ENCODE measurements at places on chromosomes 4 and X. TPM values are rescaled to one million over a fixed set of nuclear protein-coding genes. Genes with fewer than 3 reads are reported as not detected.

- no peaks in the 10 kb centered on the region for H3K36me3 ChIP-seq
- no peak overlapping the region for H3K4me3 ChIP-seq
- no peaks in the 10 kb centered on the region for H3K27me3 ChIP-seq
- no peak for DNase-seq
- no peak overlapping the region for H3K27ac ChIP-seq
- no peaks in the 10 kb centered on the region for H3K4me1 ChIP-seq
These were observed 802.6 kb downstream of the PDHA2 start for GRCh38 chr4:96642490-96642889.

DNA sequence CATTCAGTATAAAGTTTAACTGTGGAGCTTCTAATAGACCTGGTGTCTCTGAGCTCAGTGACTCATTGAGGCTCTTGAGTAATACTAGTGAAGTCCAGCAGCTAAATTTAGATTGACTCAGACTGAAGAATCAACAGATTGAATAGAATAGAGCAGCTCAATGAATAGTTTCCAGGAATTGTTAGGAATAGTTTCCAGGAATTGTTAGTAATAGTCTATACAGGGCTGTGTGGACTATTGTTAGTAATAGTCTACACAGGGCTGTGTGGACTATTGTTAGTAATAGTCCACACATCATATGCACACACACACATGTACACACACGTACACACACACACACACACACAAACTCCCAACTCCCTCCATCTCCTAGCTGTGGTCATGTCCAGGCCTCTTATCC lies 3.0 kb downstream of the GIMD1 start:
- no peak for DNase-seq
- H3K4me3 ChIP-seq = no peak overlapping the region
- no peaks in the 10 kb centered on the region for H3K27me3 ChIP-seq
- H3K27ac ChIP-seq = no peak overlapping the region

DNA sequence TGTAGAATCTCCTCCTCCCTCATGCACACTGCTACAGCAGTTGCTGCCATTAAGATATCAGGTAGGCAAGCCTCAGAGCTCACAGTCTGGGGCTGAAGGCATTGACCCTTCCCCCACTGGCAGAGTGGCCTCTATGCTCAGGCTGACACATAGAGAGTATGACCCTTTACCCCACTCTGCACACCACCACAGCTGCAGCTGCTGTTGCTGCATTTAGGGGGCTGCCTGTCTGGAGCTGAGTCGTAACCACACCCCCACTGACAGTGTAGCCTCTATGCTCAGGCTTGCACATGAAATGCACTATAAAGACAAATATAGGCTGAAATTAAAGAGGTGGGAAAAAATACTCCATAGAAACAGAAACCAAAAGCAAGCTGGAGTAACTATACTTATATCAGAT lies 289.3 kb upstream of the PABPC4L start:
- no peak for DNase-seq
- H3K27me3 ChIP-seq = no peaks in the 10 kb centered on the region
- H3K36me3 ChIP-seq = no peaks in the 10 kb centered on the region
- no peak overlapping the region for H3K27ac ChIP-seq
- no peaks in the 10 kb centered on the region for H3K4me1 ChIP-seq
- no peak overlapping the region for H3K4me3 ChIP-seq

DNA sequence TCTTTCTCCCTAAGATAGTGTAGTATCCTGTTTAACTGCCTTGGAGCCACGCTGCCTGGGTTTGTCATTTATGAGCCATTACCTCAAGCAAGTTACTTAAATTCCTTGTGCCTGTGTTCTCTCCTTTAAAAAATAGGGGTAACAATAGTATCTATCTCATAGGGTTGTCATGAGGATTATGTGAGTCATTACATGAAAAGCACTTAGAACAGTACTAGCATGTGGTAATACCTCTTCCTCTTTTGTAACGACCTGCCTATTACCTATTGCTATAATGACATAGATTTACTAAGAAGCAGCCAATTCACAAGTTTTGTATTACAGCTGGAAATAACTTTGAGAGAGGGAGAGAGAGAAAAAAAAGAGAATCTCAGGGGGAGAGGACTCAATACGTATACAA lies 834.7 kb downstream of the RAPGEF2 start:
- H3K4me3 ChIP-seq = no peak overlapping the region
- no peaks in the 10 kb centered on the region for H3K27me3 ChIP-seq
- no peak for DNase-seq
- H3K27ac ChIP-seq = no peak overlapping the region
- no peaks in the 10 kb centered on the region for H3K4me1 ChIP-seq

- no peak overlapping the region for H3K27ac ChIP-seq
- H3K36me3 ChIP-seq = no peaks in the 10 kb centered on the region
- no peaks in the 10 kb centered on the region for H3K27me3 ChIP-seq
- H3K4me3 ChIP-seq = no peak overlapping the region
- no peak for DNase-seq
These were observed 14.2 kb downstream of the ZNF518B start for GRCh38 chr4:10442976-10443375.

GRCh38 chrX:124346877-124347241 lies 496 bp downstream of the SH2D1A start:
- no peak for DNase-seq
- H3K36me3 ChIP-seq = no peaks in the 10 kb centered on the region
- H3K4me3 ChIP-seq = no peak overlapping the region
- H3K4me1 ChIP-seq = no peaks in the 10 kb centered on the region
- no peak overlapping the region for H3K27ac ChIP-seq

DNA sequence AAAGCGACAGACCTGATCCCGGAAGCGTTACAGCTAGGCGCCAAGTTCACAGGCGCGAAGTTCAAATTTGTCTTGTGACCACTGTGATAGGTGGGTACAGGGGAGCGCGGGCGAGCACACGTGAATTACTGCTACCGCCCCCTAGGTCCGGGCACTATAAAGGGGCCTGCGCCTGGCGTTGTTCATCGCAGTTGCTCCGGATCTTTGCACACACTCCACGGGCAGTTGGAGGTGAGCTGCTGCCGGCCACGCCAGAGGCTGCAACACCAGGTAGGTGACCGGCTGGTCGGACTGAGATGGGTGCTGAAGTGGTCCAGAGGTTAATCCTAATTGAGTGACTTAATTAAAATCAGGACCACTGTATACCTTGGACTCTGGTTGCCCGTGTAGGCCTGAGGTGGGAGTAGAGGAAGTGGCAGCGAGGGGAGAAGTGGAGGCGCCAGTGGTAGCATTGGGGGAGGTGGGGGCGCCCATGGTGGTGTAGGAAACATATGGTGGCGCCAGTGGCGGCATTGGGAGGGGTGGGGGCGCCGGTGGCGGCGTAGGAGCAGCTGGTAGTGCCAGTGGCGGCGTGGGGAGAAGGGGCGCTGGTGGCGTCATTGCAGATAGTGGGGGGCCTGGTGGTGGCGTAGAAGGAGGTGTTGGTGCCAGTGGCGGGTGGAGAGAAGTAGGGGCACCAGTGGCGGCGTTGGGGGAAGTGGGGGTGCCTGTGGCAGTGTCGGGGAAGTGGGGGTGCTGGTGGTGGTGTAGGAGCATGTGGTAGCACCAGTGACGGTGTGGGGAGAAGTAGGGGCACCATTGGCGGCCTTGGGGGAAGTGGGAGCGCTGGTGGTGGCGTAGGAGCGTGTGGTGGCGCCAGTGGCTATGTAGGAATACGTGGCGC lies at the start of gene GCNA:
Gene GCNA (plus strand): TSS at position 185 of the 883 bp plus-strand sequence. CDS start 2,385 bp downstream, outside the sequence.
- DNase-seq = no peak
- no peaks in the 10 kb centered on the region for H3K4me1 ChIP-seq
- no peaks in the 10 kb centered on the region for H3K36me3 ChIP-seq
- H3K27me3 ChIP-seq = peaks cover 4% of the 10 kb centered on the region

GRCh38 chrX:149652232-149652981 lies 20.8 kb upstream of the TMEM185A start:
- no peak overlapping the region for H3K27ac ChIP-seq
- no peaks in the 10 kb centered on the region for H3K36me3 ChIP-seq
- peaks cover 7% of the 10 kb centered on the region for H3K27me3 ChIP-seq
- no peak for DNase-seq

- DNase-seq = no peak
- no peaks in the 10 kb centered on the region for H3K27me3 ChIP-seq
- no peaks in the 10 kb centered on the region for H3K36me3 ChIP-seq
- peak overlapping the region; percentile 67 for H3K27ac ChIP-seq
- no peaks in the 10 kb centered on the region for H3K4me1 ChIP-seq
- H3K4me3 ChIP-seq = no peak overlapping the region
These were observed 19.7 kb upstream of the ACSL1 start for GRCh38 chr4:184845367-184846021.

DNA sequence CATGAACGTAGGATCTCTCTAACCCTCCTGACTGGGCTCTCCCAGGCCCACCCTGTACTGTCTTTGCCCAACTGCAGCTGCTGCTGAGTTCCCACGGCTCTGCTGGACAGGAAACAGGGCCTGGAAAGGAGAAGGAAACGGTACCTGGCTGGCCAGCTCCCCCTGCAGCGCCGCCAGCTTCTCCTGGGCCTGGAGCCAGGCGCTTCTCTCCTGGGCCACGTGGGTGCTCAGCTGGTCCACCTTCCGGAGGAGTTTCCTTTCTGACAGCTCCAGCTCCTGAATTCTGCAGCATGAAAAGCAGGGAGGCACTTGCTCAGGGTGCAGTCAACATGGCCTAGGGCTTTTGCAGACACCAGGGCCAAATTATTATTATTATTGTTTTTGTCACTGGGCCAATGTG lies 6.5 kb downstream of the C4orf50 start:
- no peak for DNase-seq
- no peaks in the 10 kb centered on the region for H3K36me3 ChIP-seq

GRCh38 chrX:154023276-154024000 lies 3.7 kb upstream of the IRAK1 start:
- H3K27ac ChIP-seq = no peak overlapping the region
- DNase-seq = no peak
- no peaks in the 10 kb centered on the region for H3K27me3 ChIP-seq
- no peak overlapping the region for H3K4me3 ChIP-seq
- no peaks in the 10 kb centered on the region for H3K36me3 ChIP-seq

DNA sequence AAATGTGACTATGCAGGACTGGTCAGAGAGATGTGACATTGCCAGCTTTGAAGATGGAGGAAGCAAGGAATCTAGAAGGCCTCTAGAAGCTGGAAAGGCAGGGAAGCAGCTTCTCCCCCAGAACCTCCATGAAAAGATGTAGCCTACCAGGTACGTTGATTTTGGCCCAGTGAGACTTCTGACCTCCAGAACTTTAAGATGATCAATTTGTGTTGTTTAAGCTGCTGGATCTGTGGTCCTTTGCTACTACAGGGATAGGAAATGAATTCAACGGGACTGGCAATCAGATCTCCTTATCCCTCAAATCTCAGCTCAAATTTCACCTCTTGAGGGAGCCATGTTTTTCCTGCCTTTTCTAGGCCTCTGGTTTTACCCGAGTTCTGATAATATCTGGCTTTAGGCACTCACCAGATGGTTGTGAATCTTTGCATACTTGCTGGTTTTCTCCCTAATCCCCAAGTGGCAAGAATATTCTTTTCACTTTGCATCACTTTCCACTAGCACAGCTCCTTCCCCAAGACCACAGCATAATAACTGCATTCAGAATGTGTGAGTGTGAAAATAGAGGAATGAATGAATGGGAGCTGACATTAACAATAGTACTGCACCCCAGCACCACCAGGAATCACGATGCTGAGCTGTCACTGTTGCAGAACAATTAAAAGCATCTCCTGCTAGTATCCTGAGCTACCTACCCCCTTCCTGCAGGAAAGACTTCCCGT lies 25.5 kb upstream of the TMSB4X start:
- no peaks in the 10 kb centered on the region for H3K4me1 ChIP-seq
- DNase-seq = no peak
- no peaks in the 10 kb centered on the region for H3K27me3 ChIP-seq
- no peaks in the 10 kb centered on the region for H3K36me3 ChIP-seq

- no peaks in the 10 kb centered on the region for H3K4me1 ChIP-seq
- DNase-seq = no peak
- H3K27me3 ChIP-seq = no peaks in the 10 kb centered on the region
- no peak overlapping the region for H3K27ac ChIP-seq
These were observed 43.4 kb upstream of the TRIM2 start for GRCh38 chr4:153160821-153161220.

DNA sequence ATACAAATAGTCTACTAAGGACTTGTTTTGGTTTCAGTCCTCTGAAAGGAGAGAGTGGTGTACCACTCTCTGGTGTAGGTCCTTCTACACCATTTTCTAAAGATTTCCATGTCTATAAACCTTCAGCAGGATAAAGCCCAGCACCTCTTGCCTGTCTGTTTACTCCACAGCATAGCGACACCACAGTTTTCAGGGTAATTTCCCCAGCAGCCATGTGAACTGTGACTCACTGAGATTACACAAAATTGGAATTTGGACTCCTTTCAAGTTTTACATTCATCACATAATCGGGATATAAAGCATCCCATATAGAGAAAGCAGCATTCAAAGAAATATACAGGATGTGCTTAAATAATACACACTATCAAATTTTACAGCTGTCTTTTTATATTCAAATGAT lies 229.6 kb downstream of the PRDM5 start:
- no peak overlapping the region for H3K4me3 ChIP-seq

The SCOC gene
- total RNA-seq = 44.6 TPM

The CYBB gene
- total RNA-seq = 25.5 TPM

The PWWP3B gene
- 13.9 TPM for total RNA-seq

The HMGB2 gene
- total RNA-seq = 58.0 TPM

The FAM9C gene
- total RNA-seq = not detected

The CLGN gene
- 1.6 TPM for total RNA-seq

The CYLC1 gene
- total RNA-seq = not detected

The WDR1 gene
- 93.9 TPM for total RNA-seq

The ARAP2 gene
- total RNA-seq = 21.3 TPM

The RAB41 gene
- total RNA-seq = not detected

The MYOZ2 gene
- total RNA-seq = 0.33 TPM

The CCDC160 gene
- 2.0 TPM for total RNA-seq
